ENCODE measurements at places on chromosomes 5 and 9.

DNA sequence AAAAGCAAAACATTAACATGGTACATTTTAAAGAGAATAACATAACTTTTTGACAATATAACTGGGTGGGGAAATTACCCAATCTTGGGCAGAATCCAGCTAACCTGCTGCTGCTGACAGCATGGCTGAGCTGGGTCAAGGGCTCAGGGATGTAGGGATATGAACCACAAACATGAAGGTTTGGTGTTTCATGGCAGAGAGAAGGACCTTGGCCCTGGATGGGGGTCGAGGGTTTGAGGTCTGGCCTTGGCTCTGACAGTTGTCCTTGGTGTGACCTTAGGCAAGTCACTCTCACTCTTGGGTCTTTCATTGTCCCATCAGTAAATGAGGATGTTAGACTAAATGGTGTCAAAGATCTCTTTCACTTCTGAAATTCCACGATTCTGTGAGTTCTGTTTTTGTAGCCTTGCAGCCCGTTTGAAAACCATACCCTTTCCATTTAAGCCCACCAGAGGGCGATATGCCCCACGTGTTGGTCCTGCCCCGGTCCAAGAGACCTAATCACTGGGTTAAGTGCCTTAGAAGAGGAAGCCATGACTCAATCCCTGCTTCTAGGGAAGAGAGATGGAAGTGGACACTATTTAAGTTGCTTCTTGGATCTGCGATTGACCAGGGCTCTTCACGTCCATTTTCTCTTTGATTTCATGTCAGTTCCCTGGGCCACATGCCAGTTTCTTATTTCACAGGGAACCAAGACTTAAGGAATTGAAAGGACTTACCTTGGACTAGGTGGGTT lies 56.8 kb upstream of the TEX48 start:
- no peak for DNase-seq

GRCh38 chr9:76608575-76609273 lies 149.7 kb downstream of the GCNT1 start:
- no peak for DNase-seq

GRCh38 chr9:129432297-129433154 lies 188.4 kb downstream of the C9orf50 start:
- no peak for DNase-seq

- DNase-seq, result no peak
Measured at GRCh38 chr9:89718651-89719050, 113.8 kb downstream of the GADD45G start.

GRCh38 chr9:95874303-95874988 lies 1.0 kb upstream of the ERCC6L2 start:
- no peak for DNase-seq

GRCh38 chr9:93126825-93127368 lies 7.2 kb downstream of the NINJ1 start:
- DNase-seq, result no peak

DNA sequence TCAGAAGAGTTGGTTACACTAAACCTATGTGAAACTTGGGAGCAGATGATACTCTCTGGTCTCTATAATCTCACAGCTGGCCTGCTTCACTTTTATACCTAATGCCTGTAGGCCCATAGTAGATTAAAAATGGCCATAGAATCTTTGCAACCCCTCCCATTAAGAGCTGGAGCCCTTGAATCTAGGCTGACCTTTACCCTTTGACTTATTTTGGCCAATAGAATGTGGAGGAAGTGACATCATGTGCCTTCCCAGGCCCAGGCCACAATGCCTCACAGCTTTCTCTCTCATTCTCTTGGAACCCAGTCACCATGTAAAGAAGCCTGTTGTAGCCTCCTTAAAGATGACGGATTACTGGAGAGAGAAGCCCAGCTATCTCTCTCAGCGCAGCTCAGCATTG lies 251.0 kb downstream of the NR3C1 start:
- no peak for DNase-seq

DNA sequence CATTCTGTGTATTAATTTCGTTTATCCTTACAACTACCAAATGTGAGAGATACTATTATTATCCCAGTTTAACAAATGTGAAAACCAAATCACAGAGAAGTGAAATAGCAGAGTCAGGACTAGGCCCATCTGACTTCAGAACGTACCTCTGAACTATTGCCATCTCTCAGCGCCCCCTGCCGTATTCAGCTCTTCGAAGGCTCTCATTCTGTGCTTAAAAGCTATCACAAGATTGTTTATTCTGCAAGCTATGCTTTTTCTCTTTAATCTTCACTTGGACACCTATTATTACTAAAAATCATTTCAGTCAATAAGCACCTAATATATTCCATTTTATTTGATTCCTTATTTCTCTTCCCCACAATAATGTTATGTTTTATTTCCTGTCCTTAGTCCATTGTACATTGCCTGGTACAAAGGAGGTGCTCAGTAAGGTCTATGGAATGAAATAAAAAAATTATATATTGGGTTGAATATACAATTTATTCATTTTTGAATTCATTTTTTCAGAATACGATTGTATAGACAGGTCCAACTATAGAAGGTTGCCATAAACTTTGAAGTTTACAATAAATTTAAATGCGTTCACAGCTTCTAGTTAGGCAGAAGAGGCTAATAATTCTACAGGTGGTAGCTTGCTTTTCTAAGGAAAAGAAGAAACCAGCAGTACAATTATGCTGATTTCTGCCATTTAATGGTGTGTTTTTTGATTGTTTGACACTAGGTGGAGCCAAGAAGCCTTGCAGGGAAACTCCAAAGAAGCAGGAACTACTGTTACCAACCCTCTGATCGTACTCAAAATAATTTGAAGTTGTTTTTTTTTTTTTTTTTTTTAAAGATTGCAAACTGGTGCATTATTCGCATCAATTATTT lies 202.2 kb upstream of the DMRTA1 start:
- DNase-seq, result no peak

DNA sequence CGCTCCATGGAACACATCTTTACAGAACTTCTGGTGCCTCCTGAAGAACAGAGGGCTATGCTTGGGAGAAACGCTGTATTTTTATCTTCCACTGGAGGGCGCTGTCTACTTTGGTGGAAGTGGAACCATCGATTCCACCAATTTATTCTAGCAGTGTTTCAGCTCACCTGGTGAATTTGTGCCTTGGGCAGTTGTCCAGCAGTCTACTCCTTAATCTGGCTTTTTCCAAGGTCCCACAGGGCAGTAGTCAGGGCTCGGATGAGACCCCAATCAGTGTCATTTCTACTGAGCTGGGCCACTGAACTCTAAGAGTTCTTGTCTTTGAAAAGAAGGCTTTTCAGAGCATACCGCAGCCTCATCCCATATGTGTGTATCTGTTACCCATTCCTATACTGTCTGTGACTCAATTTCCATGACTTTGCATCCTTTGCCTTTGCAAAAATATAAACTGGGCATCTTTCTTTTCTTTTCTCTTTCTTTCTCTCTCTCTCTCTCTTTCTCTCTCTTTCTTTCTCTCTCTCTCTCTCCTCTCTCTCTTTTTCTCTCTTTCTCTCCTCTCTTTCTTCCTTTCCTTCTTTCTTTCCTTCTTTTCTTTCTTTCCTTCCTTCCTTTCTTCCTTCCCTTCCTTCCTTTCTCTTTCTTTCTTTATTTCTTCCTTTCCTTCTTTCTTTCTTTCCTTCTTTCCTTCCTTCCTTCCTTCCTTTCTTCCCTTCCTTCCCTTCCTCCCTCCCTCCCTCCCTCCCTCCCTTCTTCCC lies 138.4 kb upstream of the ZNF618 start:
- no peak for DNase-seq

GRCh38 chr5:41118177-41118576 lies 47.0 kb upstream of the MROH2B start:
- no peak for DNase-seq
